ENCODE measurements at places on chromosomes 5 and 9.

GRCh38 chr5:170590566-170590965, 86.7 kb downstream of the KCNIP1 start:
- no peak for DNase-seq

- no peak for DNase-seq
Measured at GRCh38 chr5:154778534-154778933, 23.4 kb downstream of the LARP1 start.

DNA sequence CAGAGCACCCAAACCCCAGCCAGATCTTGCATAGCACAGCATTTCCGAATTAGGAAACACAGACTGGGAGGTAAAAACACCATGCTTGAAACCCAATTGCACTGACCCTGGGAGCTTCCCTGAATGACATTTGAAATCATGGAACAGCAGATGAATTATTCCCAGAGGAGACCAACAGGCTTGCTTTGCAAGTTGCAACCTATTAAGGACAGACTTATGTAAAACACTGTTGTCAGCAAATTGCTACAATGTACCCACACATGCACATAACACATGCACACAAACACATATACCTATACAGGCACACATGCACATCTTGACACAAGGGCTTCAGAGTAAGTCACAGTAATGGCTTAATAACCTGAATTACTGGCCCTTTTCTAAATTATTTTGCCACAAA, 984.8 kb downstream of the DNAH5 start:
- DNase-seq = no peak

DNA sequence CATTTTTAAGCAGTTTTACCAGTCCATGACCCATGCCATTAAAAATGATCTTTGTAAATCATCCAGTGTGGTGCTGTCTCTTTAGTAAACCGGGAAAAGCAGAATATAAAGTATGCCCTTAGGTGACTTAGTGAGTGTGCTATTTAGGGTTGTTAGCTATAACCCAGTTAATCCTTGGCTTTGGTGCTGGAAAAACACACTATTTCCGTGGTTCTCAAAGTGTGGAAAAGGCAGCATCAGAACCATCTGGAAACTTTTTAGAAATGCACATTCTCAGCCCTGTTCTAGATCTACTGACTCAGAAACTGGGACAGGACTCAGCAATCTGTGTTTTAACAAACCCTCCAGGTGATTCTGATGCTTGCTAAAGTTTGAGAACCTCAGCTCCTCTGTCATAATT, 123.6 kb upstream of the ZNF608 start:
- no peak for DNase-seq

- no peak for DNase-seq
Measured at GRCh38 chr5:28725001-28725400, 1686.6 kb upstream of the CDH9 start.

DNA sequence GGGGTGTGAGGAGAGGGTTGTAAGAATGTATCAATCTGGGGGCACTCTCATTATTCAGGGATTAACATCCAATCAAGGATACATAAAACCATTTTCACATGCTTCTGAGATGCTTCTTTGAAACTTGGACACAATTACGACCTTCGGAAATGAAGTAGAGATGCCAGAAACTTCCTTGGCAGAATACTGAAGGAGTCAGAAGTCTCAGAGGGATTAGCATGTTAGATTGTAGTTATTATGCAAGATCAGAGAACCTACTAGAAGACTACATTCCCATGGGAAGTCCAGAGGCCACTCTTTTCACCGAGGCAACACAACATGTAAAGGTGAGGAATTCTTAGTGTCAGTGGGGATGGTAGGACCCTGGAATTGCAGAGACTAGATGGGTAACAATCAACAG, 5.1 kb upstream of the SLC22A4 start:
- no peak for DNase-seq
